Fibroblast of skin of abdomen (primary cell): ENCODE measurements at places on chromosomes 4 and X.

- peak; percentile 34 for DNase-seq
Observed at GRCh38 chrX:102712216-102712966, at the start of gene GPRASP2. Gene GPRASP2, plus strand, starts transcription at chrX:102712448. Its CDS starts 2,422 bp downstream, at chrX:102714870.

DNA sequence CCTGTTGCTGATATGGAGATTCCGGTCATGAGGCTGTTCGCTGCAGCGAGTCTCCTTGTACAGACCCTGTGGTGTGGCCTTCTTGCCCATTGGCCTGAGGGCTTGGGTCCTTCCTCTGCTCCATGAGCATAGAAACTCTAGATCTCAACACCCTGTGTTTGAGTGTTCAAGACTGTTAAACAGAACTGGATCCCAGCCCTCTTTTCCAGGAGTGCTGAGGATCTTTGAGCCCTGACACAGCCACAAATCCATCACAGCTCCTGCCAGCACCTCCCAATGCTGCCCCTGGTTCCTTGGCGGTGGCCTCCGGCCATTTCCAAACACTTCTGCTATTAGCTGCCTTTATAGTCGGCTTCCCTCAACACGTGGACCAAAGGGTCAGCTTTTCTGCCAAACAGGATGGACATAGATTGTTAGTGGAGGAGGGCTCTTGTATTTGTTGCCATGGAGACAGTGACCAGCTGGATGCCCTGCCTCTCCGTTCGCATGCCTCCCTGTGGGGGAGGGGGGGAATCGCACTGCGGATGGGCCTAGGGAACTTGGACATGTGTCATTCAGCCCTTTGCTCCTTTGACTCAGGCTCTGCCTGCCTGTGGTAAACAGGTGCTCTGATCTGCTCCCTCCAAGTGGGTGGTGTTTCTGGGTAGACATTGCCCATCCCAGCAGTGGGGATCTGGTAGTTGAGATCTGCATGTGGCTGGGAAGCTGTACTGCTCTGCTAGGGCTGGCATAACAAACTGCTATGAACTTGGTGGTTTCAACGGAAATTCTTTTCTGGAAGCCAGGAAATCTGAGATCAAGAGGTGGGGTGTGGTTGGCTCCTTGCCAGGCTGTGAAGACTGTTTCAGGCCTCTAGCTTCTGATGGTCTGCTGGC lies 6.9 kb upstream of the WDR1 start:
- peak; percentile 35 for DNase-seq

- DNase-seq: no peak
Observed at GRCh38 chr4:6346373-6347110, 76.9 kb downstream of the WFS1 start.

- no peak for DNase-seq
Observed at GRCh38 chr4:136056748-136057147, 1475.5 kb downstream of the PCDH18 start.

GRCh38 chr4:150358691-150359090 lies 223.3 kb upstream of the MAB21L2 start:
- DNase-seq: no peak

DNA sequence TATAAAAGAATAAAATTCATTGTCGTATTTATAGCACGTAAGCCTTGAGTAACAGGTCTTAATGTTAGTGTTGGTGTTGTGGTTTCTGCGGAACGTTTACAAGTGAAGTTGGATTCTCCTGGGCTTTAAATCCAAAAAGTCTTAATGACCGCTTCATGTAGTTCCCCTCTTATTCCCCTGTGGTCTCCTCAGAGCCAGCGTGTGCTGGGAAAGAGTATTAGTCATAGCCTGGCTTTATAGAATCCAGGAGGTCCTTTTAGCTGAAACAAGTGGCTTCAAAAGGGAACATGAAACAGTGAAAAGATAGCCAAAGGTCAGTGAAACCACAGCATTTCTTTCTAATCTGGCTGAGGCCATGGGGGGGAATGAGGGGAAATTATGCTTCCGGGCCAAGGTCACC lies 79.1 kb downstream of the CLCN4 start:
- DNase-seq: peak; percentile 79

- no peak for DNase-seq
Observed at GRCh38 chrX:16137416-16138107, 14.2 kb downstream of the GRPR start.

DNA sequence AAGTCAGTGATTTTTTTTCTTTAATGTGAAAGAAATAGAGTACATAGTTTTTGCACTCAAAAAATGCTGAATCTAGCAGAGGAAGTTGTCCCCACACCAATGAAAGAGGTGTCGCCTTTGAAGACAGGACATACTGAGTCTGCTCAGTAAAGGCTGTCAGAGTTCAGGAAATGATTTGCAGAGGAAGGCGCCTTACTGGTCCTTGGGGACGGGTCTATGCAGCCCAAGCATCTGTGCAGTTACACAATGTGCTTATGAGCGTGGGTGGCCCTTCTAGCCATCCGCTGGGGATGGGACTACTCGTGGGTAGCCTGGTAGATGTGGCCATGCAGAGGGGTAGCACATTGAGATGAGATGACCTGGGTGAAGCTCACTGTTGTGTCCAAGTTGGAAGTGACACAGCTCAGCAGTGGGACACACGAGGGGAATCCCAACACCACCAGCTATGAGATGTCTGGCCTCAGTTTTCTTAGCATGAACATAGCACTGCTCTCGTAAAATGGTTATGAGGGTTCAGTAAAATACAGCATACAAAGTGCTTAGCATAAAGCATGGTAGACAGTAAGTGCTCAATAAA lies 116.5 kb upstream of the RBPJ start:
- DNase-seq: no peak

DNA sequence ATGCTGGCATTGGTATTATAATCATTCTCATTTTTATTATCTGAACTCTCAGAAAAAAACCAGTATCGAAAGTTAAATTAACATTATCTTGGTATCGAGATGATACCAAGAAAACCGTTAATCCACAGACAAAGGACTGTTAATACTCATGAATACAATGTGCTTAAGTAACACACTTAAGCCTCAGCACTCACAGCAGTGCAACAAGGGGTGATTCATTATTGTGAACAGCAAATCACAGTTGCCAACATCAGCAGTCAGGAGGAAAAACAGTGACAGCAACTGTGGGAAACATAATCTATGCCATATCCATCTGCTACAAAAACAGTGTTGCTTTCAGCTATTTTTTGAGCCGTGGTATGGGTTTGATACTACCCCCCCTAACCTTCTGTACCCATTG lies 210.9 kb upstream of the ATOH1 start:
- DNase-seq: no peak

DNA sequence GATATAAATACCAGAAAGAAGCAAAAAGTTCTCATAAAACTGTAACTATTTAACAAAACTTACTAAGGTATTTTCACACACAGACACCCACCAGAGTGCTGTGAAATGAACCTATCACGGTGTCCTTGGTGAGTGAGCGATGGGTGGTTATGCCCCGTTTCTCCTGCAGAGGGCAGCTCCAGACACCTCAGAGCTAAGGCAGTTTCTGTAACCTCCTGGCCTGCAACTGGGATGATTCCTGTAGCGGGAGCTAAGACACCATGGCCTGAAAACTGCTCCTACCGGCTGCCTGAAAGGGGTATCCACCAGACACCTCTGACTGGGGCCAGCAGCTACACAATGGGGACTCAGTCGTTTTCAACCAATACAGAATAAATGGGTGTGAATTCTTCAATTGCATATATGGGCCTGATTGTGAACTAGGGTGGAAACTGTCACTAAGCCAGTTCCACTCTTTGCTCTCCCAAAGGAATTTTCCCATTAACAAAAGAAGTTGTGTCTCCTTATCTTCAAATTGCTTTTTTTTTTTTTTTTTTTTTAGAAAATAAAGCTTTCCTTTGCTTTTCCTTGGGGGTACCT lies 2375.8 kb upstream of the TENM3 start:
- peak; percentile 64 for DNase-seq

DNA sequence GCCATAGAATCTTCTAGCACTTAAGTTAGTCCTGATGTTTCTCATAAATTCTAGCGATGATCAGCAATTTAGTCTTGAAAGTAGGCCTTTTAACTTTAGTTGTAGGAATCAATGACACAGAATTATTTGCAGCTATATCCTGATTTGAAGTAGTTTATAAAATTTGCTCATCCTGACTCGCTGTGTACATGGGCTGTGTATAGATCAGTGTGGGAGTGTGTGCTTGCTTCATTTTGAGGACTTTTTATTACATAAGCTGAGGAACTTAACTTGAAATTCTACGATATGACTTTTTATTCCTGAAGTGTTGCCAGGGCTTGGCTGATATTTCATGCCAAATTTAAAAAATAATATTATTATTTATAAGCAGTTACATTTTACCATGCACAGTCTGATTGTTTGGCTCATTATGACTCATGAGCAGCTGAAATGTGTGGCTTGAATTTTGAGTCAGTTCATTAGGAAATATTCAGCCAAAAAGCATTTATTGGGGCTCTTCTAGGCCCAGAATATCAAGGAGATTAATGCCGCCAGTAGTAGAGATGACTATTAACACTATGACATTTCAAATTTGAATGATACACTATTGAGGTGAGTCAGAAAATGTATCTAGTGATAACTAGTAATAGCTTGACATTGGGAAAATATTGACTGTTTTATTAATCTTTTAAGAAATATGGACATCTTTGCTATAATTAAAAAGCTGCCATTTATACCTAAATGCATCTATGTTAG lies 128.9 kb upstream of the LIMCH1 start:
- DNase-seq: no peak

DNA sequence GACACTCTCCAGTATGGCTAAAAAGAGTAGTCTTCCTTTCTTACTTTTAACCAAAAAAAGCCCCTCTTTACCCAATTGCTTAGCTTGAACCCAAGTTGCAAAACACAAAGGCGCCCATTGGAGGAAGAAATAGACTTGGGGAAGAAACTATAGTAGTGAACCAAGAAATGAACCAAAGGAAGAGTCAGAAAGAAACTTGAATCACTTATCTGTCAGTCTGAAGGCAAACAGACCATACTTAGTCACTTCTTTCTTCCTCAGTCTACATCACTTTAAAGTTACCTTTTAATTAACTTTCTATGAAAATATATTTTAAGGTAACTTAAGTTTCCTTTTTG lies 161.4 kb upstream of the GIMD1 start:
- DNase-seq: no peak

- peak; percentile 38 for DNase-seq
Observed at GRCh38 chr4:48261281-48261680, 8.4 kb downstream of the TEC start.

GRCh38 chr4:31748382-31748781 lies 1028.2 kb downstream of the PCDH7 start:
- no peak for DNase-seq

GRCh38 chr4:3520796-3521600 lies 11.2 kb downstream of the LRPAP1 start:
- no peak for DNase-seq

DNA sequence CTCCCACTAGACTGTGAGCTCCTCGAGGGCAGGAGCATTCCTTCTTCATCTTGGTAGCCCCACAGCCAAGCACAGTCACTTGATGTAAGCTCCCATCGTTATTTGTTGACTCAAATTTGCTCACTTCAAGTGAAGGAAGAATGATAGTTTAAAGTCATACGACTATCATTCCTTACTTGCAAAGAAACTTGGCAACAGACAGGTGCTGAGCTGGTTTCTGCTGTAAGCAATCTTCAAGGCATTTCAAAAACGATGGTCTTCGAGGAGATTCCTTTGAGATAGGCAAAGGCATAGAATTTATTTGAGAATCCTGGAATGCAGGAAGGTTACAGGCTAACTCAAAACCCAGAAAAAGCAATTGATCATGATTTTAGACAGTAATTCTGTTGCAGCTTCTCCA lies 64.8 kb downstream of the QDPR start:
- peak; percentile 69 for DNase-seq

GRCh38 chrX:23662853-23663252 lies 4.4 kb upstream of the PRDX4 start:
- DNase-seq: peak; percentile 49

- no peak for DNase-seq
Observed at GRCh38 chrX:116417214-116417613, 19.2 kb upstream of the SLC6A14 start.

DNA sequence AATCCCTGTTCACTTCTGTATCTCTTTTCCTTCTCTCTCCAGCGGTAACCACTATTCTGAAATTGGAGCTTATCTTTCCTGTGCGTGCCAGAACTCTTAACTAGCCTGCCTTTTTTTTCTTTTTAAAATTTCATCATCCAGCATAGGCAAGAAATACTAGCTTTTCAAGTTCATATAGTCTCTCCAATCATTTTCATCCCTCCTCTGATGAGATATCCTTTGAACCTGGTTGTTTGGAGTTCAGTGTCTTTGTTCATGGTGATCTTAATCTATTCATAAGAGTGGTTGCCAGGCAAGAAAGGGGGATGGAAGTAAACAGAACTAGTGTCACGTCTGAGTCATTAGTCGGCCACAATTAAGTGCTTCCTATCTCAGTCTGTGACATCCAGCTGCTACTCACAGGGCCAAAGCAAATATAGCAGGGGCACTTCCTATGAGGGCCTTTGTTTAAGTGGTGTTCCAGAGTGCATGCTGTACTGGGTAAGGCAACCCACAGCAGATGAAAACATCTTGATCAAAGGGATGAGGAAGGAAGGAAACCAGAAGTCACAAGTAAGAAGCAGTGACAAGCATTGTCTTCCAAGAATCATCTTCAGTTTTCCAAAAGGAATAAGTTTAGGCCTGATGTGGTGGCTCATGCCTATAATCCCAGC lies 56.4 kb upstream of the XIAP start:
- DNase-seq: peak; percentile 66

DNA sequence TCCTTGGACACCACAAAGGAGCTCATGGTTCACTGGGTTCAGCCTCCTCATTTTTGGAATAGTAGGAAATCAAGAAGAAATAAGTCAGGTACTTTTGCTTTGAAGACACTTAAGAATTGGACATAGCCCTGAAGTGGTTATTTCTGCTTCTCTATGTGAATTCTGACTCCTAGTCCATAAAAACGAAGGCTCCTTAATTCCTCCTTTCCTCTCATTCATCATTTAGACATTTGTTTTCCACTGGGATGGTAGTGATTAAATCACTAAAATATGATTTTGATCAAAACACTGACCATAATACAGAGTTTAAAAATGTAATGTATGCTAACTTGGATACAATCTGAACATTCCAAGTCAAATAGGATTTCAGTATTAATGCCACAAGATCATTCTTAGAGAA lies 34.7 kb upstream of the CYP2U1 start:
- peak; percentile 46 for DNase-seq

GRCh38 chr4:38181286-38181685 lies 221.1 kb downstream of the PTTG2 start:
- no peak for DNase-seq

DNA sequence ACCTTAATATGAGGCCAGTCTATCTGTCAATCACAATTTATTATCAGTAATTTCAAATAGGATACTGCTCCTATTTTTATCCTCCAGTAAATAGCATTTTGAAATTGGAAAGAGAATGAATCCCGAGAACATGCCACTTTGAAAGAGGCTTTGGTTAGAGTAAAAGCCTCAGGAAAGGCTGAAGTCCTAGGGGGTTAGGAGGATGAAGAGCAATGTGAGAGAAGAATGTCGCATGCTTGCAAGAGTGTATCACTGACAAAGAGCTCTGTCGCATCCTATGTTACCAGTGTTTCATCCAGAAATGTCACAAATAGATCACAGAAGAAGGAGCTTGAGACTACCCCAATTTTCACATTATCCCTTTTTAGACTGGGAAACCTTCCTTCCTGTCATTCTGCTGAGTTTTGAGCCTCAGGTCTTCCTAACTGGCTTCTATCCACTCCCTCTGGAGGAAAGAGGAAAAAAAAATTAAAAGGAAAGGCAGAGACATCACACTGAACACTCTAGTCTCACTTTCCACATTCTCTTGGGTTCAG lies 39.8 kb downstream of the GPM6A start:
- DNase-seq: no peak
